ENCODE measurements at places on chromosomes 13 and 19. TPM values are rescaled to one million over a fixed set of nuclear protein-coding genes. Genes with fewer than 3 reads are reported as not detected.

DNA sequence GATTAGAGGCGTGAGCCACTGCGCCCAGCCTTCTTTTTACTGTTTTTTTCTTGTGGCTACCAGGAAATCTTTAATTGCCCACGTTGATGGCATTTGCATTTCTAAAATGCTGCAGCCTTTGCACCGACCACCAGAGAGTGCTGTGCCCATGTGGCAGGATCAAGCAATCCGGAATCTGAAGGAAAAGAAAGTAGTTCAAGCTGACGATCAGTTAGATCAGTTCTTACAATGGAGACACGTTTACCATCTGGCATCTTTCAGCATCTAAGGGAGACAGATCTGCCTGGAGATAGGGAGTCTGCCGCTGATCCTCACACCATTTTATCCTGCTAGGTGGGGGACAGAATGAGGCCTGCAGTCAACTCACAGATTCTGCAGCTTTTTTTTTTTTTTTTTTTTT, 19.9 kb downstream of the TINCR start:
- DNase-seq: peak; percentile 23

- no peak for DNase-seq
These were observed 13.6 kb downstream of the ZNF490 start for GRCh38 chr19:12596927-12597548.

GRCh38 chr13:64723724-64724123, 2506.4 kb downstream of the PCDH9 start:
- DNase-seq: no peak

DNA sequence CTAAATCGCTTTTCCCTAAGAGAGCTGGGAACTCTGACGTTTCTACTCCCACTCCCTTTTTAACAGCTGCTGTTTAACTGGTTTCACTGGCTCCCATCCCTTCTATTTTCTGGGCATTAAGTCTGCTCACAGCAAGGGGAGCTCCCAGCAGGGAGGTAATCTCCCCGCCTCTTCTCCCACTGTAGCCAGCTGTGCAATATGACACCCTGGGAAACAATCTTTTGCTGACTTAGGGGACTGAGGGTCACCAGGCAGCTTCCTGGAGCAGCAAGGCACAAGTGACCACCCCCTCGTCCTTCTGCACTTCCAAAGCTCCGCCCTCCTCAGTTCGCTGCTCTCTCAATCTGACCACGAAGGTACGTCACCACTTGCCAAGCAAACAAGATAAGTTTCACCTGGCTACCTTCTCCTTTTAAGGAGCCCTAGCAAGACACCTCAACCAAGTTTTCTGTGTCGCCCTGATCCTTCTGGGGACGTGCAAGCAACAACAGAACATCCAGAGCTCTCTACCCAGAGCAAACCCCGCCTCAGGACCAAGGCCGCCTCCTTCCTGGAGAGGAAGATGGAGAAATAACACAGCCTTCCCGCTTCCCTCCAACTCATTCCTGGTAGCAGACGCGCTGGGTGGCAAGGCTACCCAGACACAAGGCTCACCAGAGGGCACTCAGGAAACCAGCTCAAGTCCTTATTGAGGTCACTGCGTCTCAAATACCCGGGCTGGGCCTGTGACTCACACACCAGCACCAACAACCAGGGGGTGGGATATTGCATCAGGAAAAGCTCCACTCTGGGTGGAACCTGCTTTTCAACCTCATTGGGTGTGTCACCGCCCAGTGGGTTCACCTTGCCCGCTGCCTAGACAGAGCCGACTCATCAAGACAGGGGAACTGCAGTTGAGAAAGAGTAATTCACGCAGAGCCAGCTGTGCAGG, 92.4 kb downstream of the STK24 start:
- peak; percentile 96 for DNase-seq

GRCh38 chr13:23788459-23788858, 100.7 kb downstream of the MIPEP start:
- DNase-seq: no peak

- peak; percentile 80 for DNase-seq
These were observed 4.7 kb upstream of the RSPH6A start for GRCh38 chr19:45819769-45820168.

DNA sequence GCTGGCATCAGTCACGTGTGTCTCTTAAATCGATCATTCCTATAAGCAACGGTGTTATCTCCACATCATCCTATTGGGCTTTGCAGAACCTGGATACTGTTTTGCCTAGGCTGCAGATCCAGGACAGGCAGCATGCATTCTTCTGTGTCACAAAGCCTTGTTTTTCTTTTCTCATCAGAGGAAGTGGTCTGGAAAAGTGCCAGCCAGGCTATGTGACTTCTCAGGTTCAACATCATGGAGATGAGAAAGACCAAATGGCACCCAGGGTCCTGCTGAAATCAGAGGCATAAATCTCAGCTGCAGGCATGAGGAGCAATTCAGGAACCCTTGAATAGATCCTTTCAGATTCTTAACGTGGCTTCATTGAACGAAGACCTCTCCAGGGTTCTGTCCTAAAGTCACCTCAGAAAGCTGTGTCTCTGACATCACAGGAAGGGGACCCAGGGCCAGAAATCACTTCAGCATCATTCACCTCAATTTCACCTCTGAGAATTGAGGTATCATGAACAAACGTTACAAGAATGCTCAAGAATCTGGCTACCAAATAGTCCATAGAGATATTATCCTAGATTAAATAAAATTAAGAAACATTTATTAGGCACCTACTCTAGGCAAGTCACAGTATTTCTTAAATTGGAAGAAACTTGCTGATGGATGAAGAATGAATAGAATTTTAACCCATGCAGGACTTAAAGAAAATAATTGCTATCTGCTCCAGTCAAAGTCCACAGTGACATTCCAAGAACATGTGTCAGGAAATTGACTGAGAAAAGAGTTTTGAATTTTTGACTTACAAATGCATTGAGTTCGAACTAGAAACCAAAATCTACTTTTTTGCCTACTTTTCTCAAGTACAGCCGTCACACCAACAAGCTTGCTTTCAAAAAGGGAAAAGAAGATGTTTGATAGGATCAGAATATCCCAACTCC, 124.1 kb downstream of the COG6 start:
- DNase-seq: no peak

DNA sequence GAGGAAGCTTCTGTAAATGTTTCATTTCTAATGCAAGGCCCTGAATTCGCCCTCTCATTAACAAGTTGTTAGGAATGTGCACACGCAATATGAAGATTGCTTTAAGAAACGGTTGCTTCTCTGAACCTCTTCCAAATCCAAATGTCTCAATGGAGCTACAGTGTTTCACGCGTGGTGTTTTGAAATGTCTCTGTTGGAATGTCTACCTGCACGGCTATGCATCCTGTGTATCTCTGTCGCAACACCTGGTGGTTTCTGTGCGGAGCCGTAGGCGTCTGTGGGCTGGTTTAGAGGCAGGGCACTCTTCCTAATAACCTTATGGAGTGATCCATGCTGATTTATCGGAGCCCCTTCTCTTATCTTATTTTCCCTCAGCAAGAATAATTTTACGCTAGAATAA, 1584.2 kb upstream of the SLC10A2 start:
- DNase-seq: no peak

DNA sequence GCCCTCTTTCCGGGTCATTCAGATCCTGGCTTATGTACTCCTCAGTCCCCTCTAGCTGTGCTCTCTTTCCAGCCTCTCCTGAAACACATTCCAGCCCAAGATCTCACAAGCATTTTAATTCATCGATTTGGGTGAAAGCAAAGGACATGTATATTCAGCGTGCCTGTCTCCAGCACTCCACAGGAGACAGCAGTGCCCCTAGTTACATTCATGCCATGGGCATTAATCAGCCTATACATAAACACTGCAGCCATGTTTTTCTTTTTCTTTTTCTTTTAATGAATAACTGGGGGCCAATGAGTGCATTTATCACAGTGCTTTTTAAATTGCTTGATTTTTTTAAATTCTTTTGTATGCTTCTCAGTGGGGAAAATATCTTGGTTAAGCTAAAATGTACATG, 199.1 kb downstream of the DCT start:
- no peak for DNase-seq

The C19orf67 gene
- total RNA-seq: not detected

The ANGPTL8 gene
- total RNA-seq: not detected

The FLT1 gene
- under 0.01 TPM for total RNA-seq
